ENCODE measurements at places on chromosomes 7 and 10. TPM values are rescaled to one million over a fixed set of nuclear protein-coding genes. Genes with fewer than 3 reads are reported as not detected.

Gene MLXIPL
- 9.7 TPM for total RNA-seq

Gene ARID5B
- total RNA-seq, result 14.4 TPM

Gene FEZF1
- total RNA-seq, result not detected

Gene CADPS2
- total RNA-seq, result 32.1 TPM

Gene NKX2-3
- not detected for total RNA-seq

Measured in thyroid gland (tissue), 4 donors.